ENCODE measurements at places on chromosomes 7 and 10.
A peak's percentile ranks its signal among the peaks of the same experiment; 100 is the strongest.

DNA sequence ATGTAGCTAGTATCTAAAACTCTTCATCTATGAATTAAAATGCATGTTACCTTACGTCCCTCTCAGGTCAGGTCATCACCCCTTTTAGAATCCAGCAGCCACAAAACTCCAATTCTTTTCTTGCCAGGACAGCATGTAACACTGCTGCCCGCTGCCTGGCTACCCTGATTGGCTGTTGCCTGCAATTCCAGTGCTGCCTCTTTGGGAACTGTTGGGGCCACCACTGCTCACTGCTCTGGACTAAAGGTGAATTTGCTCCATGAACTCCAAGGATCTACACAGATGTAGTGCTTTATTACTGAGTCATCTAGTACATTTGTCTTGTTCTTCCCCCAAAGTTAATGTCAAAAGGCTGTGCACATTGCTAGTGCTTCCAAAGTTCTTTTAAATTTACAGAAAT is 40.4 kb downstream of the SCIN start:
- H3K27ac ChIP-seq: no peak overlapping the region
- no peaks in the 10 kb centered on the region for H3K27me3 ChIP-seq
- no peaks in the 10 kb centered on the region for H3K36me3 ChIP-seq
- peaks cover 11% of the 10 kb centered on the region for H3K4me1 ChIP-seq
- no peak overlapping the region for H3K4me3 ChIP-seq

DNA sequence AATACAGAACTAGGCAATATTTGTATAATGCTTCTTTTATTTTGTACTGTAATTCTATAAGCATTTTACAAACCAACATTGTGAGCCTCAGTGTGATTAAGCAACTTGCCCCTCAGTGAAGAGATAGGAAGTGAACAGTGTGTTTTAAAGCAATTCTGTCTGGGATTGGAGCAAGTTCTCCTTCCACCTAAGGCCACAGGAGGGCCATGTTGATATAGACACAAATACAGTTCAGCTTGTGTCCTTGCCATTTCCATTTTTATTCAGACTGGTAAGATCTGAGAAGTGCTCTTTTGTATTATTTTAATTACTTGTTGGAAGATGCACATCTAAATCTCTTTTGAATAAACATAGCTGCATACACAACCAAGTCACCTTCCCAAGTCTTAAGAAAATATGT is 416.3 kb upstream of the COBL start:
- H3K27ac ChIP-seq: no peak overlapping the region
- H3K36me3 ChIP-seq: no peaks in the 10 kb centered on the region
- H3K4me3 ChIP-seq: no peak overlapping the region

DNA sequence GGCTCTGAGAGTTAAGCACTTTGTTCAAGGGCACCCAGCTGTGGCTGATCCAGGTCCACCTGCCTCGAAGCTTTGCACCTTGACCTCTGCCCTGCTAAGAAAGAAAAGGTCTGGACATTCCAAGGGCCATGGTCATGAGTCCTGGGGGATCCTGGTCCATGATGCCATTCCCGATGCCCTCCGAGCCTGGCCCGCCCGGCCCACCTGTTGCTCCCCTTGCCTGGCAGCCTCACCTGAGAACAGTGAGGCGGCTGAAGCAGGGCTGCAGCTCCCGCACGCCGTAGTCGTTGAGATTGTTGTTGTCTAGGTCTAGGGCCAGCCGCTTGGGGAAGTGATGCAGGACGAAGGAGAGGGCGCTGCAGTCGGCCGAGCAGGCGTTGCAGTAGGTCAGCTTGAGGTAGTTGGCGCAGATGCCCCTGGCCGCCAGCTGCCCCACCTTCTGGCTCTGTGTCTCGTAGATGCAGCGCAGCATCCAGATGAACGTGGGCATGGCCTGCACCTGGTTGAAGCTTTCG is 27.5 kb downstream of the NOD1 start:
- H3K27ac ChIP-seq: no peak overlapping the region
- no peak overlapping the region for H3K4me3 ChIP-seq
- no peaks in the 10 kb centered on the region for H3K36me3 ChIP-seq
- no peak for DNase-seq
- H3K27me3 ChIP-seq: no peaks in the 10 kb centered on the region

DNA sequence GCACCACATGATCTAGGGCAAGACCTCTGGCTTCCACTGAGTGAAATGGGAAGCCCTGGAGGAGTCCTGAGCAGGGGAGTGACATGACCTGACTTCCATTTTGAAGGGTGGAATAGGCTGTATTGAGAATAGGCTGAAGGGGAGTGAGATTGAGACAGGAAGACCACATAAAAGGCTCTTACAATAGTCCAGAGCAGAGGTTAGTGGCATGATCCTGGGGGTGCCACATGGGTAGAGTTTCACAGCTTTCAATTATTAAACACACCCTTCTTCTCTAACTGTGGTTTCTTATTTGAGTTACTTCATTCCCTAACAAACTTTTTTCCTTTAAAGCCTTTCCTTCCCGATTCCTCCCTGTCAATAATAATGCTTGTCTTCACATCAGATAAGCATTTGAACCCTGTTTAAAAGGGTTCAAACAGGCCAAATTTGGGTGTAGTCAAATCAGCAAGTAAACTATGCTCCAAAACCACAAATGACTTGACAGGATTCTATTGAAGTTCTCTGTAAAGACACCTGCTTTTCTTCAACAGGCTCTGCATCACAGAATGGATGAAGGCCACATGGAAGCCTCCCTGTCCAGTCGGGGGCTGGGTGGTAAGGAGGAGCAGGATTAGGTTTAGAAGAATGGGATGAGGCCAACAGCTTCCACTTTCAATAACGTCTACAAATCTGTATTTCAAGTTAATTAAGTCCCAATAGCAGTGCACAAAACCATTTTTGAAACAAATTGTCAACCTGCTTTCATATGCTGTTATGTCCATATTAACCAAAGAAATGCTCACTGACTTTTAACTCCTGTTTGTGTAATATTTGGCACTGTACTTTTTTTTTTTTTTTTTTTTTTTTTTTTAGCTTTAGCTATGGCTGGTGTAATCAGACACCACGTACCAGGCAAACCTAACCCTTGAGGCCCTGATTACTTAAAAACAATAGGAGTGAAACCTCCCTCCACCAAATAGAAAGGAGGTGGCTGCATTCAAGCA is 131.9 kb downstream of the NRCAM start:
- H3K27ac ChIP-seq: no peak overlapping the region
- H3K27me3 ChIP-seq: no peaks in the 10 kb centered on the region
- H3K4me3 ChIP-seq: no peak overlapping the region
- H3K36me3 ChIP-seq: no peaks in the 10 kb centered on the region

DNA sequence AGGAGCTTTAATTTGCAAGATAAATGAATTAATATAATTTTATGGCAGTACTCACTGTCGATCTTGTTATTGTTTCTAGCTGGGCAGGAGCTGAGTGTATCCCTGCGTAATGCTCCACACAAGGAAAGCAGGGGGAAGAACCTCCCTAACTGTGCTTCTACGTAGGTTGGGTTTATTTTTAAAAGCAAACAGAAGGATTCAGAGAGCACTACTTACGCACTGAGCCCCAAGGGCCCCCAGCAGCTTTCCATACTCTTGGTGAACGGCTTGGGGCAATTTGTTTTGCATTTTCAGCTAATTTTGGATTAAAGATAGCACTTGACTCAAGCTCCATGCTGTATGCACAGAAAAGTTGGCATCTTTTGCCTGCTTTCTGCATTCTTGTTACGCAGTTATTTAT is 9.6 kb downstream of the DUSP5 start:
- no peaks in the 10 kb centered on the region for H3K27me3 ChIP-seq
- H3K36me3 ChIP-seq: peaks cover 70% of the 10 kb centered on the region
- no peak overlapping the region for H3K4me3 ChIP-seq
- DNase-seq: no peak

DNA sequence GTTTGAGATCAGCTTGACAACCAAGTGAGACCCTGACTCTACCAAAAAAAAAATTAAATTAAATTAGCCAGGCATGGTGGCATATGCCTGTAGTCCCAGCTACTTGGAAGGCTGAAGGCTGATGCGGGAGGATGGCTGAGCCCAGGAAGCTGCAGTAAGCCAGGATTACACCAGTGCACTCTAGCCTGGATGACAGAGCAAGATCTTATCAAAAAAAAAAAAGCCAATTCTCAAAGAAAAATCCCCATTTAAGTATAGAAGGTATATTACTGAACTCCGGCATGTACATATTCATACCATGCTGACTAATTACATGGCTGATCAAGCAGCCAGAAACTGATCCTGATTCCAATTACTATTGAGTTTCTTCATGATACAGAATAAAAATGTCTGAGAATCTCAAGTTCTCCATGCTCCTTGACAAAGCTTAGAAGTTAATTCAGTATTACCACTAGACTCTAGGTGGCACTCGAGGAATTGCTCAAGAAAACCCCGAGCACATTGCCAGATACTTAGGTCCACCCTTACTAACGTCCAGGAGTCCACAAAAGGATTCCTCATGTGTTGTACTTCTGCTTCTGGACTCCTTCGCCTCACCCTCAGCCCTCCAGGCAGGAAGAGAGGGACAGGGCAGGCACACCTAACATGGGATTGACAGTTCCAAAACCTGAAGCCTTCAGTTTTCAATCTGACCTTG is 148.9 kb downstream of the PARD3 start:
- no peaks in the 10 kb centered on the region for H3K4me1 ChIP-seq
- H3K27ac ChIP-seq: no peak overlapping the region
- no peaks in the 10 kb centered on the region for H3K36me3 ChIP-seq
- DNase-seq: peak; percentile 88
- H3K4me3 ChIP-seq: no peak overlapping the region
- no peaks in the 10 kb centered on the region for H3K27me3 ChIP-seq

DNA sequence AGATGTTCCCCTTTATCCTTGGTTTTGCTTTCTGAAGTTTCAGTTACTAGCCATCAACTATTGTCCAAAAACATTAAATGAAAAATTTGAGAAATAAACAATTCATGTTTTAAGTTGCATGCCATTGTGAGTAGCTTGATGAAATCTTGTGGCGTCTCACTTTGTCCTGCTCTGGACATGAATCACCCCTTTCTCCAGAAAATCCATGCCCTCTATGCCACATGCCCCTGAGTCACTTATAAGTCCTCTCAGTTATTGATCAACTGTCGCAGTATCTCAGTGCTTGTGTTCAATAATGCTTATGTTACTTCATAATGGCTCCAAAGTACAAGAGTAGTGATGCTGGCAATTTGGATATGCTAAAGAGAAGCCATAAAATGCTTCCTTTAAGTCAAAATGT is 208.0 kb upstream of the FERD3L start:
- no peak overlapping the region for H3K4me3 ChIP-seq
- H3K4me1 ChIP-seq: no peaks in the 10 kb centered on the region
- H3K36me3 ChIP-seq: no peaks in the 10 kb centered on the region
- peaks cover 11% of the 10 kb centered on the region for H3K27me3 ChIP-seq
- no peak for DNase-seq

DNA sequence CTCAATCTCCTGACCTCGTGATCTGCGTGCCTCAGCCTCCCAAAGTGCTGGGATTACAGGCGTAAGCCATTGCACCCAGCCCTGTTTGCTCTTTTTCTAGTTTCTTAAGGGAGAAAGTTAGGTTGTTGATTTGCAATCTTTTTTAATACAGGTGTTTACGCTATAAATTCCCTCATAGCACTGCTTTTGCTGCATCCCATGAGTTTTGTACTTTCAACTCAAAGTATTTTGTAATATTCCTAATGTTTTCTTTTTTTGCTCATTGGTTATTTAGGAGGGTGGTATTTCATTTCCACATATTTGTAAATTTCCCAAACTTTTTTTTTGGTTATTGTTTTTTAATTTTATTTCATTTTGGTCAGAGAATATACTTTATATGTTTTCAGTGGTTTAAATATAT is 11.6 kb downstream of the TPST1 start:
- H3K4me1 ChIP-seq: no peaks in the 10 kb centered on the region
- H3K27me3 ChIP-seq: no peaks in the 10 kb centered on the region
- no peak for DNase-seq
- H3K4me3 ChIP-seq: no peak overlapping the region

DNA sequence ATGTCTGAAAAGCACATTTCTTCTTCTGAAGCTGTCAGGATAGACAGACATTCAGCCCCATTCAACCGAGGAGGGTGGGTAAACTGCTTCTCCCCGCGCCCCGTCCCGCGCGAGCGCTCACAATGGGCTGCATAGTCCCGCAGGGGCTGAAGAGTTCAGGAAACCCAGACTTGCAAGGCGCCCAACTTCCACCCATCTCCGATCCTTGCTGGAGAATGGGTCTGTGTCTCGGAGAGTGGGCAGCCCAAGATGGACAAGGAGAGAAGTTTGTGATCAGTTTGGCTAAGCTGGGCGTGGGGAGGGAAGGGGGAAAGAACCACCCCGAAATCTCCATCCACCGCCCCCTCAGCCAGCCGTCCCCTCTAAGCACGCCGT is 686 bp downstream of the AASS start:
- peak overlapping the region; percentile 89 for H3K27ac ChIP-seq
- H3K4me1 ChIP-seq: peaks cover 33% of the 10 kb centered on the region
- H3K27me3 ChIP-seq: no peaks in the 10 kb centered on the region
- peak; percentile 42 for DNase-seq
- no peaks in the 10 kb centered on the region for H3K36me3 ChIP-seq

DNA sequence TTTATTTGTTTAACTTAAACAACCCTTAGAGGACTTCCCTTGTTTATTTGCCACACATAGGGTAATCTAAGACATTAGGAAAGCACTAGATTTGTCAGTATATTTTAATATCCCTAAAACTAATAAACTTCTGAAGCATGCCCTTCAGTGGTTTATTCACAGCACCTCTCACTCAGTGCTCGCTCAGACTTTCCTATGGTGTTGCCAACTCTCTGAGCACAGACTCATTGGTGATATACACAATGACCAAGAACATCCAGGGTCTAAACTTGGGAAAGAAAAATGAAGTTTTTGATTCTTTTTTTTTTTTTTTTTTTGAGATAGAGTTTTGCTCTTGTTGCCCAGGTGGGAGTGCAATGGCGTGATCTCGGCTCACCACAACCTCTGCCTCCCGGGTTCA is 82.2 kb downstream of the RAB11FIP2 start:
- peaks cover 63% of the 10 kb centered on the region for H3K27me3 ChIP-seq
- H3K27ac ChIP-seq: no peak overlapping the region
- no peaks in the 10 kb centered on the region for H3K36me3 ChIP-seq
- no peak overlapping the region for H3K4me3 ChIP-seq
- H3K4me1 ChIP-seq: no peaks in the 10 kb centered on the region

Measured in A673 (cell line).